ENCODE measurements at places on chromosomes 7 and 10.

- DNase-seq, result no peak
Measured at GRCh38 chr10:108515821-108516220, 1351.3 kb upstream of the SORCS1 start.

- no peak for DNase-seq
Measured at GRCh38 chr10:80497187-80498077, 40.3 kb upstream of the SH2D4B start.

GRCh38 chr10:117167789-117168674, 29.3 kb upstream of the KCNK18 start:
- peak; percentile 51 for DNase-seq

- DNase-seq, result no peak
Measured at GRCh38 chr7:55248526-55248925, 116.6 kb upstream of the LANCL2 start.

- no peak for DNase-seq
Measured at GRCh38 chr7:1533547-1534329, 3.2 kb downstream of the MAFK start.

DNA sequence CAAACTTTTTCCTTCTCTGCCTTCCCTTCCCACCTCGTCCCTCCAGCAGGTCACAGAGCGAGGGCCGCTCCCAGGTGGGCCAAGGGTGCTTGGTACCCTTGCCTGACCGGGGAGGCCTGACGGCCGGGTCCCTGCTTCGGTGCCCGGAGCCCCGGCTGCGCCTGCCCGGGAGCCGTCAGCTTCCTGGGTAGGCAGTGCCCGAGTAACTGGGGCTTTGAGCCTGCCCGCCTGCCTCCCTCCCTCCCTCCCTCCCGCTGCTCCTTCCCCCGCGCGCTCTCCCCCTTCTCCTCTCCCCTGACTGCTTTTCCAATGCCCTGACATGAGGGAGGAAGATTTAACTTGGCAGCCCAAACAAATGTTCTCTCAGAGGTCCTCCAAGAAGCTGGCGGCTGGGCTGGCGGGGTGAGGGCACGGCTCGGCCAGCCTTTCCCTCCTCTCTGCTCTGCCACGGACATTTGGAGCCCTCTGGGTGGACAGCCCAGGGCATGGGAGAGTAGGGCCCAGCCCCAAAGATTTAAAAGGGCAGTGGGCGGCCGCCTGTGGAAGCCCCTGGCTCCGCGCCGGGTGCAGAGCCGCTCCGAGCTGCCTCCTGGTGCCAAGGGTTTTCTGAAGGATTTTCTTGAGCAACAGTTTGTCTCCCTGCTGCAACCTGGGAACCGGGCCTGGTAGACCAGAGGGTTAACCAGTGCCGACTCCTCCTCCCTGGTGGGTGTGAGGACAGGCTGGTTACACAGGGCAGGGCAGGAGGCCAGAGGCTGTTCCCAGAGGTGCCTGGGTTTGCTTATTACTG, 2.0 kb downstream of the ZMIZ1 start:
- no peak for DNase-seq

- no peak for DNase-seq
Measured at GRCh38 chr10:34912771-34913170, 97.7 kb upstream of the PARD3 start.

DNA sequence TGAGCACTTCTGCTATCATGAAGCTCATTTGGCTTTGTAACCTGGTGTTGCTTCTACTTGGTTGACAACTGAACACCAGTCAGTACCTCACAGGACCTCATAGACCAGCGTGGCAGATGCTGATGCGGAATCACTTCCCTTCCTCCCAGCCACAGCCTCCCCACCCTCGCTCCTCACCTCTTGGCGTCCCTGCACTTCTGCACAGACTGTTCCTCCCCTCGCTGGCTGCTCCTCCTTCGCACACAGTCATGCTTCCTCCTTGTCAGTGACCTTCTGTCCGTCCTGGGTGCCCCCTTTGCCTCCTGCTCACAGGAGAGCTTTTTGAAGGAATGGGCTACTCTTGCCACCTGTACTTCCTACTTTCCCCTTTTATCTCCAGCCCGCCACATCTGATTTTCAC, 61.4 kb upstream of the CTBP2 start:
- no peak for DNase-seq

DNA sequence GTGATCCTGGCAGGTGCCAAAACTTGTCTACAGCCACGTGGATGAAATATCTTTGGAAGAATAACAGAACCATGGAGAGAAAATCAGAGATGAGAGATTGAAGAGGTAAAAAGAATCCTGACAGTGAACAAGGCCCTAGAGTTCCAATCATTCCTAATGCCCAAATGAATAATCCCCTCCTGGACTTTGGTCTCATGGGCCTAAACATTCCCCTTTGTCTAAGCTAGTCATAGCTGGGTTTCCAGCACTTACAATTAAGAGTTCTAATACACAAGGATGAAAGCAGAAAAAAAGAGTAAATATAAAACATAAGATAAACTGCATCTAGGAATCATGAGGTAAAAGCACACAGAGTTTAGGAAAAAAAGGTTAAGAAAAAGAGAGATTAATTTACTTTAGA, 40.2 kb downstream of the ARHGAP12 start:
- DNase-seq, result no peak

GRCh38 chr7:104795616-104796398, 218.2 kb upstream of the KMT2E start:
- no peak for DNase-seq

DNA sequence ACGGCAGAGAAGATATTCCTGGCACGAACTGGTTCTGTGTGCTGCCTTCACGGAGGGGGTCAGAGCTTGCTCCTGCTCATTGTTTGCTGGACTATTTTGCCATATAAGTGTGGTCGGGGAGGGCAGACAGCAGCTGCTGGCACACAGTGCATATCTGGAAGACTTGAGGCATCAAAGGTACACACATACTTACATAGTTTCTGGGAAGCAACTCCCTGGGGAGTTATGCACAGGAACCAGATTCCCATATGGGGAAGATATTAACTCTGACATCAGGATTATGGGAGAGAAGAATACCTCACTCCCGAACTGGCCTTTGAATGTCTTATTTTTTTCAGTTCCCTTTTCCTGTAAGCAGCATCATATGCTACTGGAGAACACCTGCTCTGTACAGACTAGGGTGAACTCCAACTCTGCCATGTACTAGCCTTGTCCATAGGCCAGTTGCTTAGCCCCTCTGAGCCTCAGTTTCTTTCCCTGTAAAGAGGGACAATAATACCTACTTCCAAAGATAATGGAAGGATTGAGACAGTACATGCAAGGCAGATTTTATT, 41.5 kb downstream of the LGI1 start:
- no peak for DNase-seq

DNA sequence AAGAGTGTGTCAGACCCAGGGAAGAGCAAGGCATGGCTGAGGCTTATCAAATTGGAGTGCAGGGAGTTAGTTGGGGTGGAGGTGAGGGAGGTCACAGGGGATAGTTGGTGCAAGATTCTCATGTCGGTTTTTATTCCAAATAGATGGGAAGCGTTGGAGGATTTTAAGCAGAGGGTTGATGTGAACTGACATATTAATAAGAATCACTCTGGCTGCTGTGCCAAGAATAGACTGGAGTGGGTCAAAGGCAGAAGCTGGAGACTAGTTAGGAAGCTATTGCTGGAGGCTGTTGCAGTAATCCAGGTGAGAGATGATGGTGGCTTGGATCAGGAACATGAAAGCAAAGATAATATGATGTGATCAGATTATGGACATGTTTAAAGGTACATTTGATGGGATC, 36.5 kb downstream of the LRRC18 start:
- no peak for DNase-seq

DNA sequence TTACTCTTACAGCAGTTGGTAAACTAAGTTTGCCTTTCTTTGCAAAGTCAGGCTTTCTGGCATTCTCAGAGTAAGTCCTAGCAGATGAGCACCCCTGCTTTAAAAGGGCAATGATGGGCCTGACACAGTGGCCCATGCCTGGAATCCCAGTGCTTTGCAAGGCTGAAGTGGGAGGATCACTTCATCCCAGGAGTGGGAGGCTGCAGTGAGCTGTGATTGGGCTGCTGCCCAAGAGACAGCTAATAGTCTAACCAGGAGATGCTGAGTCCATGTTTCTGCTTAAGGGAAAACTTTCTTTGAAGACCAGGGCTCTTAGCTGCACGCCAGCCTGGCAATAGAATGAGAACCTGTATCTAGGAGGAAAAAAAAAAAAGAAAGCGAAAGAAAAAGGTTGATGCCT, 100.2 kb upstream of the MPP7 start:
- DNase-seq, result no peak

DNA sequence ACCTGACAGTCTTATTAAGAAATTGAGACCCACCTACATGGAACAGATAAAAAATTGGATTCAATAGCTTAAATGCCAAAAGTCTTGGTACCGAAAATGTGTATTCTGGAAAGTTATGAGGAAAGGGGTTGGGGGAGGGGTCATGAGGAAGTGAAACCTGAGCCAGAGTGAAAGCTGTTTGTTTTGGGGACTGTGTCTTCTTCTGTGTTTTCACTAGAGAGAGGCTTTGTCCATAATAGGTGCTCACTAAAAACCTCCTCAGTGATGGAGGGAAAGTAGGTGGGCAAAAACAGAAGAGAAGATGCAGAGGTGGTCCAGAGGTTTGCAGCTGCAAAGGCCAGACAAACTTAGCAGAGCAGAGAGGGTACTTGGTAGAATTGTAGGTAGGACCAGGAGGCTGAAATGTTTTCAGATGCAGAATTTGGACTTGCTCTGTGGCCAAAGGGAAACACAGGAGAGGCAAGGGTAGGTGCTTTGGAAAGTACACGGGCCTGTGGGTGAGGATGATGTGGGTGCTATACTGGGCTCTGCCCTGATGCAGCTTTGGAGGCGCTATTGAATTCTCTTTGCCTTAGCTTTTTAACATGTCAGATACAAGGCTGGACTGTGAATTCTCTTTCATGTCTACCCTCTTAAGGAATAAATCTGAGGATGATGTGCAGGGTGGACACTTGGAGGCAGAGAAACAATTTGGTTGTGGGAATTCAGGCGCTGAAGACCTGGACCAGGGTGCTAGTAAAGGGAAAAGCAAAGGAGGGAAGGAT, 254.6 kb downstream of the PTEN start:
- peak; percentile 38 for DNase-seq

DNA sequence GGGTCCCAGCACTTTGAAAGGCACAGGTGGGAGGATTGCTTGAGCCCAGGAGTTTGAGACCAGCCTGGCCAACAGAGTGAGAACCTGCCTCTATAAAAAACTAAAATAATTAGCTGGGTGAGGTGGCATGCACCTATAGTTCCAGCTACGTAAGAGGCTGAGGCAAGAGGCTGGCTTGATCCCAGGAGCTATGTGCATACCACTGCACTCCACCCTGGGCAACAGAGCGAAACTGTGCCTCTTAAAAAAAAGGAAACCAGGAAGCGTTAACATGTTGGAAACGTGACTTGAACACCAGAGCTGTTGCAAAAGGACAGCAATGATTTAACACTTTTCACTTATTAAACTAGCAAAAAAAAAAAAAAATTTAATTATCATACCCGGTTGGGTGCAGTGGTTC, 12.6 kb downstream of the BAZ1B start:
- DNase-seq, result no peak

DNA sequence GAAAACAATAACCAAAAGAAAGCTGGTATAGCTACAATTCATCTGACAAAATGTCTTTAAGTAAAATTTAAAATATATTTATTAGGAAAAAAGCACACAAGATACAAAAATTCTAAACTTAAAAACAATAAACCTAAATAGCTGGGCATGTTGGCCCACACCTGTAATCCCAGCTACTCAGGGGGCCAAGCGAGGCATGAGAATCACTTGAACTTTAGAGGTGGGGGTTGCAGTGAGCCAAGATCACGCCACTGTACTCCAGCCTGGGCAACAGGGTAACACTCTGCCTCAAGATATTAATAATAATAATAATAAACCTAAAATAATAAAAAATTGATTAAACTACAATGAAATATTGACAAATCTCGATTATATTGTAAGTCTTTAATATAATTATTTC, 77.8 kb upstream of the PDK4 start:
- DNase-seq, result no peak

GRCh38 chr7:101739775-101740398, 77.5 kb upstream of the CUX1 start:
- DNase-seq, result peak; percentile 49

DNA sequence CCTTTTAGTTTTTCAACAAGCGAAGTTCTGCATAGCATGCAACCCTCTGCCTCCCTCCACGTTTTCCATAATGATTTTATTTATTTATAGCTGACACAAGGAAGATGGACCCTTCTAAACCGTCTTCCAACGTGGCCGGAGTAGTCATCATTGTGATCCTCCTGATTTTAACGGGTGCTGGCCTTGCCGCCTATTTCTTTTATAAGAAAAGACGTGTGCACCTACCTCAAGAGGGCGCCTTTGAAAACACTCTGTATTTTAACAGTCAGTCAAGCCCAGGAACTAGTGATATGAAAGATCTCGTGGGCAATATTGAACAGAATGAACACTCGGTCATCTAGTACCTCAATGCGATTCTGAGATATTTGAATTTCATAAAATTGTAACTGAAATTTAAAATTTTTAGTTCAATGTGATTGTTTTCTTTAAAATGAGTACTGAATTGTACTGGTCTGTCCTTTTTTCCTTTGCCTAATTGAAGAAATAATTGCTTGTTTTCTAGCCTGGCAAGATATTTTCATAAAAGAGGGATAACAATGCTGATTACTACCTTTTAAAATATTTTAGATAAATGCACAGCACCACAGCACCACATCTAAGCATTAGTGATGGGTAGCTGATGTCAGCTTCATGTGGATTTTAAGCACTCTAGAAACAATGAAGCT, 41.5 kb upstream of the SLC39A12 start:
- DNase-seq, result peak; percentile 70

GRCh38 chr7:64098-64915, 128.1 kb upstream of the FAM20C start:
- DNase-seq, result peak; percentile 66

DNA sequence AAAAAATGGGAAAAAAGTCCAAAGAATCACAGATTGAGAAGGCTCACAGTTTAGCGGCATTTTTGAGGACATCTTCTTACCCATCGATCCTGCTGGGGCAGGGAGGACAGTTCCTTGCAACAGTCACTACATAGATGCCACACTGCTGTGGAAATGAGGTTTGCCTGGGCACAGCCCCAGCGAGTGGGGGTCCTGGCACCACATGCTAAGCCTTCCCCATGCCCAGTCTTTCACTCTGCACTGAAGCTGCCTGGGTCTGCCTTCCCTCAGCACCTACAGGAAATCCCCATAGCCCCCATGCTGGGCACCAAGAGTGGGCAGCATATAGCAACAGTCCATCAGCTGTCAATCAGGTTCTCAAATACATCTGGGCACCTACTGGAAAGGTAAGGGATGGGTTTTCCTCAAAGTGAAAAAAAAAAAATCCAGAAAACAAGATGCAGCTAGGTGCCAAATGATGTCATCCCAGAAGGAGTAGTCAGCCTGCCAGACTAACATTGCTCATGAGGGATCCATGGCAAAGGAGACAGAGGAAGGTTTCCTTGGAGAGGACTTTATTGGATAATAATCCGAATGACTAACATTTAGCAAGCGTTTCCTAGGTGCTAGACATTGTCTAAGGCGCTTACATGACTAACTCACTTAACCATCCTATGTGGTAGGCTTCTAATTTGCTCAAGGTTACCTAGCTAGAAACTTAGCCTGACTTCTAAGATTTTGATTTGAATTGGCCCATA, 125.7 kb upstream of the CXCL12 start:
- no peak for DNase-seq

GRCh38 chr7:49775065-49775948, 1.9 kb downstream of the VWC2 start:
- DNase-seq, result no peak
